Cortex of kidney (tissue), 1 donor: ENCODE measurements at places on chromosomes 5 and 9.

DNA sequence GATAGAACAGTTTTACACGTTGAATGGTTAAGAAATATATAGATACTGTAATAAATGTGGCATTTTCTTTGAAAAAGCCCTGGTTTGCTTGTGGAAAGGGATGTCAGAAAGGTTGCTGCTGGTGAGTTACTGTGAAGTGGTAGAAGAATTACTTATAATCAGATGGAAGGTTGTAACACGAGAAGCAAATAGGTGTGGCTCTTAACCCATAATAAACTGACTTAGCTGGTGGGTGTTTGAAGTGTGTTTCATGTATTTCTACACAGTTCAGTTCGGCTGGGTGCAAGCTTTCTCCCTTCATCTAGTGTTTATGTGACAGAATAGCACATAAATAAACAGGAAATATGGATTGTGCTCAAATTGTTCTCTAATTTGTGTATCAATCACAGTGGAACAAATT lies 5.5 kb downstream of the CNOT6 start:
- DNase-seq: no peak

GRCh38 chr5:109681763-109682162 lies 8.0 kb upstream of the MAN2A1 start:
- DNase-seq: no peak

- no peak for DNase-seq
Measured at GRCh38 chr9:16873126-16873802, 2.8 kb upstream of the BNC2 start.

- DNase-seq: no peak
Measured at GRCh38 chr5:32508806-32509805, 64.6 kb upstream of the ZFR start.

GRCh38 chr5:2103940-2104339 lies 221.2 kb upstream of the IRX4 start:
- no peak for DNase-seq

DNA sequence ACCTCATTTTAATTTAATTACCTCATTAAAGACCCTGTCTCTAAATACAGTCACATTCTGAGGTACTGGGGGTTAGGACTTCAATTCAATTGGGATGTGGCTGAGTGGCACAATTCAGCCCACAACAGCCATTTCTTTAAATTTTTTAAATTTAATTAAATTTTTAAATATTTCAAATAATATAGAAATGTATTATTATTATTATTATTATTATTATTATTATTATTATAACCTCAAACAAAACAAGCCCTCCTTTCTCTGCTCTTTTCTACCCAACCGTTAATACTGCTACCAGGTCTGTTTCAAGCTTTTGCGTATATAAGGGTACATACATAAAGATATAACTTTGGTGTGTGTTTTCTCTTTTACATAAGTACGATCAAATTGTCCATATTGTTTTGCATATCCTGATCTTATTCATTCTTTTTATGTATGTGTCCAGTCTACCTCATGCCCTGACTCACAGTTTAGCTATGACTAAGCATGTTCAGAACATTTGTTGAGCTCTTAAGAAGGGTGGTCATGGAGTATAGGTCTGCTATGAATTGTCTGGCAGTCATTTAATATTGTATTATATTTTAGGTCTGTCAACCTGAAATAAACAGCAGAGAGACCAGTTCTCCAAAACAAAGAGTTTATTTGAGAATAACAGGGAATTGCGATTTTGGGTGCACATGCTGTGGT lies 16.1 kb upstream of the RAB14 start:
- no peak for DNase-seq

- no peak for DNase-seq
Measured at GRCh38 chr9:117734523-117735314, 30.5 kb downstream of the TLR4 start.

DNA sequence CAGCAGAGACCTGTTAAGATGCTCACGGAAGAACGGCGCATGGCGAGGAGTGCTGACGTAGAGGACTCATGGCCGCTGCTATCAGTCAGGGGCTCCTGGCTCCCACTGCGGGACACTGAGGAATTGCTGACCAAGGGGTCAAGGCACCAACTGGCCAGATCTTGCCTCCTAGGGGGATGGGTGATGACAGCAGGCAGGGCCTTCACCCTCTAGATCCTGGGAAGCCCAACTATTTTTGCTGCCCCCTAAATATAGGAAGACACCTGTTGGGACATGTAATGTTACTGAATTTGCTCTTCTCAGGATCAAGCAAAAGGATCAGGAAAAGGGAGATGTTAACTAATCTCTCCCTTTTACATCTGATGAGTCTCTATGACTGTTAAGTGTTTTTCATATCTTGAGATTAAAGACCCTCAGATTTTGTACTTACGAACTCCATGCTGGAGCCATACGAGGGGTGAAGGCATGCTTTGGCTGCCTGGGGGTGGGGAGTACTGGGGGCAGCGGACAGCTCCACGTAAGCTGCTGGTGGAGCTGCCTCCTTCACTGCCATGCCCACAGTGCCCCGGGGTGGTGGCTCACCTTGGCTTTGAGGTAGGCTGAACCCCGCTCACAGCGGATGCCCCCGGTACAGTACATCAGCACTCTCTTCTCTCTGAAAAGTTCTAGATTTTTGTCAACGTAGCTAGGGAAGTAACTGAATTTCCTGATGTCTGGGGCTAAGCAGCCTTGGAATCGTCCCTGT lies 28.1 kb downstream of the TSTD2 start:
- no peak for DNase-seq

- DNase-seq: no peak
Measured at GRCh38 chr9:96725576-96725975, 52.3 kb downstream of the ZNF510 start.

GRCh38 chr9:13575558-13575957 lies 296.1 kb upstream of the MPDZ start:
- no peak for DNase-seq

GRCh38 chr5:167853421-167853820 lies 438.0 kb upstream of the WWC1 start:
- no peak for DNase-seq

DNA sequence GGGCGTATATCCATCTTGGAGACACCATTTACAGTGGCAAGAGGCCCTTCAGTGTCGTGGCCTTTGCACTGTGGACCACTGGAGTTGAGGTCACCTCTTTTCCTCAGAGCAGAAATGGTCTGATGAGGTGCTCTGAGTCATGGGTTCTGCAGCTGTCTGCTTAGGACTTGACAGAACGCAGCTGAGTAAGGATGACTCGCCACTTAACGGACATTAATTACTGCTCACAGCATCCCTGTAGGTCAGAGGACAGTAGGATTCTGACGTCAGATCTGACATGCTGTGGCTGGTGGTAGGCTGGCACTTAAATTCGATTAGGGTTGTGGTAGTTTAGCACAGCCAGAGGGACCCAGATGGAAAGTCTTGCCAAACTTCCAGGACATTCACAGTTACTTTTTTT lies 479.4 kb downstream of the DMAC1 start:
- no peak for DNase-seq

DNA sequence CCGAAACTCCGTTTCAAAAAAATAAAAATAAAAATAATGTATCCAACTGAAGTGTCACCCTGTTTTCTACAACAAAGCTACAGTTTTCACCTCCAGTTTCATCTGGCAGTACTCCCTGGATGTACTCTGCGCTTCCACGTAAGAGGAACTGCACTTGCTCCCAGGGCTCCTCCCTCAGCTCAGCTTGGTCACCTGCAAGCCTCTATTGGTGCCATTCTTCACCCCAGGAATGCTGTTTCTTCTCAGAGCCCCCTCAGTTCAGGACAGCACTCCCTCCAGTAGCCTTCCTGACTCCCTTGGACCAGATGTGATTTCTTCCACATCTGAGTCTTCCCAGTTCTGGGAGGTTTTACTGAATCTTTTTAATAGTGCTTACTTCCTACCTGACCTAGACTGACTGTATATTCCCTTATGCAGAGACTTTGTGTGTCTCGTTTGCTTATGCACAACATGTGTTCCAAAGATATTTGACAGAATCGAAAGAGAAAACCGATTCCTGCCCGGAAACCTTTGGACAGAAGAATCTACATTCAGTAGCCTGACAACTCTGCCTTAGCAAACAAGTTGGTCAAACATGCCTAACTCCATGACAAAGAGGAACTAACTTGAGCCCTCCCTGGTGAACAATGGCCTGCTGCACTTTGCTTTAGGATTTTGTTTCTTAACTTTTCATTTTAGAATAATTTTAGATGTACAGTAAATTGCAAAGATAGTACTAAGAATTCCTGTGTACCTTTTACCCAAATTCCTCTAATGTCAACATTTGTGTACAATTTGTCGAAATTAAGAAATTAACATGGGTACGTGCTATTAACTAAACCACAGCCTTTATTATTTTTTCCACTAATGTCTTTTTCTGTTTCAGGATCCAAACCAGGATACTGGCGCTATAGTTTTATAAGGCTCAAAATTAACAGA lies 814 bp downstream of the CCDC125 start:
- no peak for DNase-seq

GRCh38 chr9:71986900-71987299 lies 73.5 kb downstream of the C9orf57 start:
- no peak for DNase-seq

GRCh38 chr5:126718236-126718868 lies 58.6 kb upstream of the LMNB1 start:
- no peak for DNase-seq

DNA sequence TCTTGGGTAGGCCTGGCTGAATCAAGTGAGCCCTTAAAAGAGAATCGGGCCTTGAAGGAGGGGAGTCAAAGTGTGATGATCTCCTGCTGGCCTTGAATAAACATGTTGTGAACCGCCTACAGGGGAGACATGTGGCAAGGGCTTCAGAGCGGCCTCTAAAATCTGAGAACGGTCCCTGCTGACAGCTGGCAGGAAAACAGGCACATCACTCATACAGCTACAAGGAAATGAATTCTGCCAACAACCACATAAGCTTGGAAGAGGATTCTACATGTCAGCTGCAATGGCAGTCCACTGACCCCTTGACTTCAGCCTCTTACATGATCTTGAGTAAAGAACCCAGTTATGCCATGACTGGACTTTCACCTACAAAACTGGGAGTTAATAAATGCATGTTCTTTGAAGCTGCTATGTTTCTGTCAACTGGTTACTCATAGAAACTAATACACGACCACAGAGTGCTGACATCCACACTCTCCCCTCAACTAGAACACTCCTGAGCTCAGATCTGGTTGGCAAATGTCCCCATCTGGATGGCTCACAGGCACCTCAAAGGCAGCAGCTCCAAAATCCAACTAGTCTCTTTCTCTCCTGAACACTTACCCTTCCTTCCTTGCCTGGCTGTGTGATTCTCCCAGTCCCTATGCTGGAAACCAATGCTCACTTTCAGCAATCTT lies 333.1 kb downstream of the ASTN2 start:
- no peak for DNase-seq

- DNase-seq: no peak
Measured at GRCh38 chr5:128163991-128164390, 80.4 kb downstream of the SLC12A2 start.

DNA sequence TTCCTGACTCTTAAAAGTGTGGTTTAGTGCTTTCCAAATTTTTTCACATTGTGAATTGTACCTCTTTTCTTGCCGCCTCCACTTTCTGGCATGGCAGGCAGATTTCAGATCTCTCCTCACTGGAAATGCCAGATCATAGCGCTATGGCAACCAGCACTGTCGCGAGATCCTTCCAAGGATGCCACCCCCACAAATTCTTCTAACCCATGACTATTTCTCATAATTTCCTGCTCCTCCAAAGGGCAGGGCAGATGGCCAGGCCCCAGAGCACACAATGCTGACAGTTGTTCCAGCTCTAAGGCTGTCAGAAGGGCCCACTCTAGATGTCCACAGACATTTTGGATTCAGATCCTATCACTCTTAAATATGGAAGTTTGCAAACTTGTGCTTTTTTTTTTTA lies 446.2 kb upstream of the RIOK2 start:
- DNase-seq: no peak

GRCh38 chr9:135851748-135852147 lies 55.6 kb downstream of the CAMSAP1 start:
- no peak for DNase-seq

GRCh38 chr5:143499480-143500114 lies 96.1 kb upstream of the NR3C1 start:
- DNase-seq: no peak

DNA sequence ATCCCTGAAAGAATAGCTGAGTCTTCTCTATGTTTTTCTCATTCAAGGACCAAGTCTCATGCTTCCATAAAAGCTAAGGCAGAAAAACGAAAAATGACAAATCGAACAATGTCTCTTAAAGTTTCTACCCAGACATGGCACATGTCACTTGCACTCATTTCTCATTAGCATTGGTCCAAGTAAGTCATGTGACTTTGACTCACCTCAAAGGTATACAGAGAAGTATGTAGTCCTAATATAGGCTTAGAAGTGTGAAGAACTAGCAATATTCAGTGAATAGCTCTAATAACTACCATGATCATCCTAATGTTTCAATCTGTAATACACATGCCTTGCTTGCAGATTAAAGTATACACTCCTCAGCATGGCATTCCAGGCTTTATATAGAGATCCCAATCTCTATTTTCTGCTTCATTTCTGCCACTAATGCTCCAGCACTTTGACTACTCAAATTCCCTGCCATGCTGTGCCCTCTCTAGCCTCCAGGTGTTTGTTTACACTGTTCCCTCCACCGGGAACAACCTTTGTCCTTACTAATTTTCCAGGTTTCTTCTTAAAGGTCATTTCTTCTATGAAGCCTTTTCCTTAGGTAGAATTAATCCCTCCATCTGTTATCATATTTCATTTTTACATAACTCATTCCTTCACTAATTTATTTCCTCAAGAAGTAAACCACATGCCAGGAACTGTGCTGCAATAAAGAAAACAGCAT lies 98.9 kb downstream of the CEMIP2 start:
- DNase-seq: no peak

GRCh38 chr9:120783602-120784047 lies 9.6 kb downstream of the FBXW2 start:
- DNase-seq: no peak

- no peak for DNase-seq
Measured at GRCh38 chr5:9841516-9842170, 211.5 kb upstream of the TAS2R1 start.

DNA sequence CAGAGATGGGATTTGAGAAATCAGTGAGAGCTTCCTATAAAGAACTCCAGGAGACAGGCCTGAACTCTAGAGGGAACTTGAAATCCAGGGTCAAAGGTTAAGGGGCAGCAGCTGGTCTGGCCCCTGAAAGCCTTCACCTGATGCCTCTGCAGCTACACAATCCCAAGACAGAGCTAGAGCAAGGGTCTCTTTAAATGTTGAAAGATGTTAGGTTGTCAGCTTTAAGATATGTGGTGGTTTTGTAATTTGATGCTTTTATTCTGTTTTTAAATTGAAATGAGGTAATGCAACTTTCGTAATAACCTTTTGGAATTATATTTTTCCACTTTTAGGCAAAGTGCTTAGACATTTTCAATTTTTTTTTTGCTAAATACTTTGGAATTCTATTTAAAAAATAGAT lies 2.4 kb downstream of the SOWAHA start:
- no peak for DNase-seq

DNA sequence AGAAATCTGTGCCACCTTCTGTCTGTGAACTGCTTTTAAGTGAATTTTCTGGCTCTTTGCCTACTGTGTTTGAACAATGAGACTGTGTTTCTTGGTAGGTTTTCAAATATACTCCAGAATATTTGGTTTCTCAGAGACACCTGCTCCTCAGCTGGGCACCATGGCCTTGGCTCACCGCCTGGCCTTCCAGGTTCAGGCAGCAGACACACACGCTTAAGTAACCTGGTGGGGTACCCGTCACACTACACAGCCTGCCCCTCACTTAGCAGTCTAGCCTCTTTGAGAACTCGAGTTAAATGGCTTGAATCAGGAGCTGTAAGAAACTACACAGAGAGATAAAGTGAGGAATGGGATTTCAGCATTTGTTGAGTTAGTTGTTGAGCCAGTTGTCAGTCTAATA lies 530.5 kb downstream of the MTRR start:
- DNase-seq: no peak
